ENCODE measurements at places on chromosomes 7 and 10.
A peak's percentile ranks its signal among the peaks of the same experiment; 100 is the strongest.

- no peak for DNase-seq
Observed at GRCh38 chr7:121515630-121516401, 119.7 kb upstream of the FAM3C start.

DNA sequence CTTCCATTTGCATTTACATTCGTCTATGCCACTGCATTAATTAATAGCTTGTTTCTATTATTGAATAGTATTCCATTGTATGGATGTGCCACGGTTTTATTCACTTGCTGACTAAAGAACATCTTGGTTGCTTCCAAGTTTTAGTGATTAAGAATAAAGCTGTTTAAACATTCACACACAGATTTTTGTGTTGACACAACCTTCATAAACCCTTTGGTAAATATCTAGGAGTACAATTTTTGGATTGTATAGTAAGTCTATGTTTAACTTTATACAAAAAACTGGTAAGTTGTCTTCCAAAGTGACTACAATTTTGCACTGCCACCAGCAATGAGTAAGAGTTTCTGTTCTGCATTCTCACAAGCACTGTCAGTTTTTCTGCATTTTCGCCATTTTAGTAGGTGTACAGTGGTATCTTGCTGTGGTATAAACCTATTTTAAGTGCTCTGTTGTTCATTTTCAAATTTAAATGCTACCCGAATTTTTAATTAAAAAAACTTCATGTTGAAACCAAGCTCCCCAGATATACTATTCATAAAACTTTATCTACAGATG lies 121.4 kb downstream of the RNF133 start:
- no peak for DNase-seq

GRCh38 chr7:22591271-22591670 lies 91.3 kb upstream of the STEAP1B start:
- no peak for DNase-seq

GRCh38 chr7:26329520-26330255 lies 38.0 kb downstream of the SNX10 start:
- DNase-seq, result peak; percentile 74

DNA sequence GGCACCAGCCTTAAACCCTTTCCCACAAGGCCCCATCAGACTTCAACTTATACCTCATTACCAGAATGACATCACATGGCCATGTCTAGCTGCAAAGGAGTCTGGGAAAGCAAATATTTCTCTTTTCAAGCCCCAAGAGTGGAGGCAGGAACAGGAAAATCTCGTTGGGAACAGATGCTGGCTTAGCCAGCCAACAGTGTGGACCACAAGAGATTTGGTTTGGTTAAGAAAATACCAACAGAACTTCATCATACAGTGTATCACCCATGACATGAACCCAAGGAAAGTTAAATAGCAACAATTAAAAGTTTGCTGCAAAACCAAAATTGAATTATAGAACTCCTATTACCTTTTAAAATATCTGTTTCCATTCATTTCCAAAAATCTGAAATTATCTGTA lies 2.2 kb upstream of the MET start:
- DNase-seq, result no peak

- no peak for DNase-seq
Observed at GRCh38 chr10:132270721-132271457, 36.9 kb downstream of the STK32C start.

GRCh38 chr7:26729150-26729775 lies 135.1 kb downstream of the SKAP2 start:
- DNase-seq, result peak; percentile 32

GRCh38 chr10:4343091-4343490 lies 482.9 kb upstream of the AKR1E2 start:
- DNase-seq, result no peak

DNA sequence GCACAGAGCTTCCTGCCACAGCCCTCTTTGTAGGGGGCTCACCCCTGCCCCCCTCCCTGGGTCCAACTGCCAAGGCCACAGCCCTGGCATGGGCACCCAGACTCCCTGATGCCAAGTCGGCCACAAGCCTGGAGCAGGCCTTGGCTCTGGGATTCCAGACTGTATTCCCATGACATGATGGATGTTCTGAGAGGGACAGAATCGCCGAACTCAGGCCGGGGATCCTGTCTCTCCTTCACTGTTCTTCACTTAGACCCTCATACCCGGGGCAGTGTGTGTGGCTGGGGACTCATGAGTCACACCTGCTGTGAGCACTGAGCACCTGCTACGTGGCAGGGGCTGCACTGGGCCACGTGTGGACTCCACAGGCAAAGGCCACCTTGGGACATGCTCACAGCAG lies 7.9 kb downstream of the CALML5 start:
- DNase-seq, result no peak
